Suppressor macrophage treated with lipopolysaccharide for 4 hours (primary cell): ENCODE measurements at places on chromosomes 7 and 10.

- DNase-seq, result no peak
Measured at GRCh38 chr10:6255548-6256061, 52.9 kb downstream of the PFKFB3 start.

DNA sequence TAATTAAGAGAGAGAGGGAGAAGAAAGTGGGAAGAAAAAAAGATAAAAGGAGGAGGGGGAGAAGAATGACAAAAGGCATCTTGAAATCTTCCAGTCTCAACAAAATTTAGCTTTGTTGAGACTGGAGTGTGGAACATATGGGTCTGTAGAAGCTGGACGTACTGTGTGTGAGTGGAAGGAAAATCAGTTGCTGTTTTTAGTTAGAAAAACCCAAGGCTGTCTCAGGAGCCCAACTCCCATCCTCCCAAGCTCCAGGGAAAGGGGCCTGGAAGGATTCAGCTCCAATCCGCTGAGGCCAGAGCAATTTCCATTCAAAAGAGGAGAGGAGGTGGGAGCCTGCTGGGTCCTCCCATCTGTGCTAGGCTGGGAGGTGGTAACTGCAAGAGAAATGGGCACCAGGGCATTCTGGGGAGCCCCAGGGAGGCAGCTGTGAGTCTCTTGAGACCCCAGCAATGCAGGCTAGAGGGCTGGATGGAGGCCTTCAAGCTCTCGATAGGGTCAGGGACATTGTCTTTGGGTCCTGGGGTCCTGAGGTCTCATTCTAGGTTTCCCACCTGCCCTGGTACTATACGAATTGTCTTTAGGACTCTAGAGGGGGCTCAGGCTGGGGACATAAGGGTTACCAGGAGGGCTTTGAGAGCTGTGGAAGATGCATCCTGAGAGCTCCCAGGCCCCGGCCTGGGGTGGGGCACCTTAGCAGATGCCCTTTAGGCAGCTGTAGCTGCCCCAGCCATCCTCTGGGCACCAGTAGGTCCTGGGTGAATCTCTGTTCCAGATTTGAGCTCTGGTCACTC, 21.4 kb downstream of the ADCYAP1R1 start:
- DNase-seq, result no peak

- peak; percentile 54 for DNase-seq
Measured at GRCh38 chr10:97690133-97690532, 3.1 kb upstream of the AVPI1 start.

GRCh38 chr7:5343884-5344283, 61.1 kb downstream of the SLC29A4 start:
- DNase-seq, result no peak

GRCh38 chr7:116071629-116072028, 41.1 kb upstream of the TFEC start:
- peak; percentile 56 for DNase-seq

DNA sequence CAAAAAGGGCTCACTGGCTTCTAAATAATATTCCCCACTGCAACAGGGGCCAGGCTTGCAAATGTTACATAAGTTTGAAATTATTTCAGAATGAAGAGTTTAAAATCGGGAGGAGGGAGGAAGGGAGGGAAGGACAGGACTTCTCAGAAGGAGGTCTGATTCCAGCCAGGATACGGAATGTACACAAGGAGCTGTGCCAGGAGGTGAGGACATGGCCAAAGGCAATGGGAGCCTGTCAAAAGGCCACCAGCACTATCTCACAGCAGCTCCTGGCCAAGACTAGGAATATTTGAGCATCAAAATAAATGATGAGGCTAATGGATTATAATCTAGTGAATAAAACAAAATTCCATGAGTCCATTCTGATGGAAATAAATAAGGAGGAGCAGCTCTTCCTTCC, 18.6 kb upstream of the DRGX start:
- DNase-seq, result no peak

DNA sequence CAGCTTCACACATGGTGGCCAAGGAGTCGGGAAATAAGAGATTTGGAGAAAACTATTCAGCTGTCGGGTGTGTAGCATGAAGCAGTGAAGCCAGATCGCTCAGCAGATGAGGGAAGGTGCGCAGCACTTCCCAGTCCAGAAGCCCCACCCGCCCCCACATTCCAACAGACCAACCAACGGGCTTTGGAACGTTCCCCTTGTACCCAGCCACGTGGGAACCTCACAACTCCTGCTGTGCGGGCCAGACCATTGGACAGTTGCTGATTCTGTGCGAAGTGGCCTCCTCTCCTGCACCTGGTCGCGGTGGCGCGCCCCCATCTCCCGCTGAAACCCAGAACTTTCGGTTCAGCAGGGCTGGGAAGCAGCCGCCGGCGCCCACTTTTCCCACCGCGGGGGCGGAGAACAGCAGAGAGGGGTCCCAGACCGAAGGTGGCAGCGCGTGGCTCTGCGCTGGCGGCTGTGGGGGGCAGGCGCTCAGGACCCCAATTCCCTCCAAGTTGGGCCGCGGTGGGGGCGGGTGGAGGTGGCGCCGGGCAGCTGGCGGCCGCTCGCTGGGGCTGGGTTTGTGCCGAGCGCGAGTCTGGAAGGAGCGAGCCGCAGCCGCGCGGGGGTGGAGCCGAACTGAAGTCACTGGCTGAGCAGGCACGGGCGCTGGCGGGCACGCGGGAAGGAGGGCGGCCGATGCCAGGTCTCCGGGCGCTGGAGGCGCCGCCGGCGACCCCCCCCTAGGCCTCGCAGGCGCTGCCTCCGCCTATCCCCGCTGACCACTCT, 1301.5 kb upstream of the SORCS1 start:
- peak; percentile 33 for DNase-seq

GRCh38 chr7:111486472-111487142, 75.7 kb downstream of the IMMP2L start:
- DNase-seq, result peak; percentile 65

DNA sequence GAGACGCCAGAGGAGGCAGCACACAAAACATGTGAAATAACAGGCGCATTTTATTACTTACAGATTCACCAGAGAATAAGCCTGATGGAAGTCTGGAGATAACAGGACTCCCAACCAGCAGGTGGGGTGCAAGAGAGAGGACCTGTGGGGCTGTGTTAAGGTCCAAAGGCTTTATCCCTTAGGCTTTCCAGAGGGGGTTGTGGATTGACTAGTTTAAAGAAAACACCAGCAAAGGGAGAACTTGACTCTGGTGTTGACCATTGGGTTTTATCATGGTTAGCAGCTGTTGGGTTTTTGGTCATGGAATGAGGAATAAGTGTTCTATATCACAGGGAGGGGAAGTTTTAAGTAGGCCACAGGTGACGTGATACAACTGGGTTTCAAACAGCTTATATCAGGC, 1.6 kb upstream of the CRPPA start:
- no peak for DNase-seq

DNA sequence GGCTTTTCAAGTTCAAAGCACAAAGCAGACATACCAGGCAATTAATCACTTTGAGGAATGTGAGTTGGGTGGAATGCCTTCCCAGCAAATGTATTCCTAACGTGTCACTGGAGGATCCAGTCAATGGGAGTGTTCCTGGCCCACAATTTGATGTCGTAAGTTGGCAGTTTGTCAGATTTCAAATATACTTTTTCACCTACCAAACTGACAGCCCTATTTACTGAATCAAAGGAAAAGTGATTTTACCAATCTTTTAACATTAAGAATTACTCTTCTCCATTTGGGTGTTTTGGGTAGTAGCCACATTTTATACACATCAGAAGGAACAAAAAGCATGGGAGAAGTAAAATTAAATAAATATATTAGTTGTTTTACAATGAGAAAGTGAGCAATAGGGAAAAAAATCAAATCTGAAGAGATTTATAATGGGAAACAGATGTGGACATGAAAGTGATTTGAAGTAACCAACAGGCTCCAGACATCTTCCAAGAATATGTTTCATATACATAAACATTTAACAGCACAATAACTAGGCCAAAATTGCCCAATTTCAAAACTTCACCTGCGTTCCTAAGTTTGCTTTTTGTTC, 222.9 kb downstream of the MTERF1 start:
- no peak for DNase-seq

- peak; percentile 50 for DNase-seq
Measured at GRCh38 chr7:130393841-130394411, 13.6 kb downstream of the CPA1 start.

- DNase-seq, result no peak
Measured at GRCh38 chr7:45081670-45081974, 7.1 kb downstream of the NACAD start.

DNA sequence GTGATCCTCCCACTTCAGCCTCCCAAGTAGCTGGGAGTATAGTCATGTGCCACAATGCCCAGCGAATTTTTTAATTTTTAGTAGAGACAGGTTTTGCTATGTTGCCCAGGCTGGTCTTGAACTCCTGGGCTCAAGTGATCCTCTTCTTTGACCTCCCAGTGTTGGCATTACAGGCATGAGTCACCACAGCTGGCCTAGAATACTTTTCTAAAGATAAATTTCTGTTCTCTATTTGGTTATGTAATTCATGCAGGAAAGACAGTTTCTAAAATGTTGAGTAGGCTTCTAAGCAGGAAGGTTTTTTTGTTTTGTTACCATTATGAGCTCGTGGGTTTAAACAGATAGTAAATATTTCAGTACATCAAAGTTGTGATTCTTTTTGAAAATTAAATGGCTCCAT, 5.0 kb downstream of the RBAK start:
- DNase-seq, result peak; percentile 30

DNA sequence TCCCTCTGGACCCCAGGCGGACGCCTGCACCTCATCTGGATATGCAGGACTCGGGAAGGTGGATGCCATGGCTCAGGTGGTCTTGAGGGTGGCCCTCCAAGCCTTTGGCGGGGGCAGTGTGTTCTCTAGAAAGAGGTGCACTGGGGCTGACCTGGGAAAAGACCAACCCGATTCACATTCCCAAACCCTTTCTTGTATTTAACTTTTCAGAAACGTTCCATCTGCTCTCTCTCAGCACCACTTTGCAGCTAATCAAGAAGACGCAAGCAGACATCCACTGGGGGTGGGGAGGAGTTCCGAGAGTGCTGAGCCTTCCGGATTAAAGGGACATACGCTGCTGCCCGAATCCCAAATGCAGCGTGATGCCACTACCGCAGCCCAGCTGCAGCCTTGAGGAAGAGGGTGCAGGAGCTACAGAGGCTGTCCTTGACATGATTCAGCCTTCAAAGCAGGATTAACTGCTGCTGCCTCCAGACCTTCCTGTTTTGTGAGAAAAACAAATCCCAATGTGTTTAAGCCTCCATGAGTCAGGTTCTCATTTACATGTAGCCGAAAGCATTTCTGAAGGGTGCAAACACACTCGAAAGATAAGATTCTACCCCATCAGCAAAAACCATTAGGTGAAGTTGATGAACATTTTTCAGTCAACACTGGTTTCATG, 39.9 kb downstream of the RBM17 start:
- DNase-seq, result peak; percentile 90

DNA sequence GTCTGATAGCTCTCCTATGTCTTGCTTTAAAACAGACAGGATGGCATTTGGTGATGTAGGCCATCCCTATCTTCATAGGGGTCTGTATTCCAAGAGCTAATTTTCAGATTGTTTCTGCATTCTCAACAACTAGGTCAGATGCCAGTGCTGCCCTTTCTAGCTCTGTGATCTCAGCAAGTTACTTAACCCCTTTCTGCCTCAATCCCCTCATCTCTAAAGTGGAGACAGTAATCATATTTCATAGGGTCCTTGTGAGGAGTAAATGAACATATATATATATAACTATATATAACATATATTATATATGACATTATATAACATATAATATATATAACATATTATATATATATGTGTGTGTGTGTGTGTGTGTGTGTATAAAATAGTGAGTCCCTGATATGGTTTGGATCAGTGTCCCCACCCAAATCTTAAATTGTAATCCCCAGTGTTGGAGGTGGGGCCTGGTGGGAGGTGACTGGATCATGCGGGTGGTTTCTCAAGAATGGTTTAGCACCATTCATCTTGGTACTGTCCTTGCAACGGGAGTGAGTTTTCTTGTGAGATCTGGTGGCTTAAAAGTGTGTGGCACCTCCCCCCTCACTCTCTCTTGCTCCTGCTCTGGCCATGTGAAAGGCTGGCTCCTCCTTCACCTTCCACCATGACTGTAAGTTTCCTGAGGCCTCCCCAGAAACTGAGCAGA, 45.2 kb downstream of the HIPK2 start:
- no peak for DNase-seq

GRCh38 chr10:22761569-22762220, 47.3 kb upstream of the PIP4K2A start:
- DNase-seq, result peak; percentile 34

DNA sequence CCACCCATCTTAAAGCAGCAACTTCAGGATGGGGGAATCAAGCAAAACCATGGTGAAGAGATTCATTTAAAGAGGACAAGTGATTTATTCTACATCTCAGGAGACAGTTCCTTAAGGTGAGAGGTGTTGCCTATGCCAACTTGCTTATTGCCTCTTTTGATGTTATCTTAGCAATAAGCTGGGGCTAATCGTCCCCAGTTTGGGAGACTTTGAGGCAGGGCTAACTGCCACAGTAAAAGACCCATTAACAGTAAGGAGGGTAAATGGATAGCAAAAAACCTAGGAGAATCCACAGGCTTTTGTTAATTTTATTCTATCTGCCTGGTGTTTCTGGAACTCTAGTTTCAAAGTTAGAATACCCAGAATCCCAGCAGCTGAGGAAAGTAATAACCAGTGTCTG, 22.1 kb upstream of the HERPUD2 start:
- no peak for DNase-seq

DNA sequence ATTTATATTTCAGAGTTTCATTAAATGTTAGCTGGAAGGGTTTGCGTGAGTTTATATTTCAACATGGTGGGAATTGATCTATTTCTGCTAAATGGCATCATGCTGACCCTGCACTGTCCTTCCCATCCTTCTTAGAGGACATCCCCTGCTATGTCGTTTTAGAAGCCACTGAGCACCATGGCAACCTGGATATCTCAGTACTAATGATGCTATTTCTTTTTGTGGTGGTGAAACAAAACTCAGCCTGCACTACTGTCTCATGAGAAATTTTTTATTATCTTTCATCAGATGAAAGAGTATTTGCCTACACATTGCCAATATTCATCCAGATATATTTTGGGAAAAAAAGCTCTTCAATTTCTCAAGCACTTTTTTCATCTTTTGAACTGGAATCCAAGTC, 12.1 kb downstream of the EPDR1 start:
- DNase-seq, result no peak

- no peak for DNase-seq
Measured at GRCh38 chr7:76357475-76358010, 1.2 kb downstream of the YWHAG start.

GRCh38 chr10:88508796-88509195, 74.3 kb downstream of the RNLS start:
- DNase-seq, result no peak

GRCh38 chr7:130655286-130655685, 13.3 kb downstream of the COPG2 start:
- DNase-seq, result no peak

- DNase-seq, result peak; percentile 95
Measured at GRCh38 chr7:22569586-22570321, 69.8 kb upstream of the STEAP1B start.

DNA sequence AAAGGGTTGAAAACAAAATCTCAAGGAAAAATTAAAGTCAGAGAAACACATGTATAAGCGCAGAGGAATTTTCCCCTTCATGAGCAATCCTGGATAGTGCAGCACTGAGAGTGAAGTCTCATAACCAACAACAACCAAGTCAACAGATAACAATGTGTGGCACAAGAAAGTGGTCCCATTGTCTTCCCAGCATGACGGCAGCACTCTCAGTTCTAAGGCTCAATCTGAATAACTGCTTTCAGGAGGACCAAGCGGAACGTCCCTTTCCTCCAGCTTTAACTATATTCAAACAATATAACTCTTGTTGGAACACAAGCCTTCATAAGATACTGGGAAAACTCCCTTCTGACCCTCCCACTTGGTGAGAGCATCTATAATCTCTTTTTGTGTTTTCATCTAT, 137.9 kb downstream of the RAPGEF5 start:
- no peak for DNase-seq
